Astrocyte of the hippocampus (primary cell): ENCODE measurements at places on chromosomes 5 and 9.
A peak's percentile ranks its signal among the peaks of the same experiment; 100 is the strongest.

DNA sequence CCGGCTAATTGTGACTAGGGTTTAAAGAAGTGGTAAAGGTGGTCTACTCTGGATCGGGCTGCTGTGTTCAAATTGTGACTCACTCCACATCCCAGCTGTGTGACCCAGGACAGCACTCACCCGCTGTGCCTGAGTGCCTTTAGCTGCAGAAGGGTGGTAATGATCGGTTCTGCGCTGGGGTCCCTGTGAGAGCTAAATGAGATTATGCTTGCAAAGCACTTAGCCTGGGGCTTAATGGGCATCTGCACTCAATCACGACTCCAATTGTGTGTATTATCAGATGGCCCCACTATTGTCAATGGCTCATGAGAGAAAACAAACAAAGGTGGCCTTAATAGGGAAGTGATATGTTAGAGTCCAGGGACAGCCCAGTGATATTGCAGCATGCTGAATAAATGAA is 25.1 kb upstream of the TBC1D2 start:
- no peak for DNase-seq

- peak; percentile 80 for DNase-seq
Measured at GRCh38 chr5:17219006-17219422, 1.6 kb downstream of the BASP1 start.

DNA sequence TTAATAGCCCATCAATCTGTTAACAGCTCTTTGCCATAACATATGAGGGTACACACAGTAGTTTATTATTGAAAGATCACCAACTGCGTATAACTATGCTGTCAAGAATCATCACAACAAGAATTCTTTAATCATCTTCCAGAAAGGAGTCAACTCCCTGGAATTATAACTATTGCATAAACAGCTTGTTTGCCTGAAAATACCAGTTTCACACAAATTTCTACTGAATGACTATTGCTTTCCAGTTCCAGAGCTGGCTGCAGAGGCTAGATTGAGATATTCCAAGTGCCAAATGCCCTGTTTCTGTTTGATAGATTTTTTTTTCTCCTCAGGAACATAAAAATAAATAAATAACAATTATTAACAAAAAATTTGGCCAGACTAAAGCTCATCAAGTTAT is 444.7 kb downstream of the TLE1 start:
- no peak for DNase-seq

DNA sequence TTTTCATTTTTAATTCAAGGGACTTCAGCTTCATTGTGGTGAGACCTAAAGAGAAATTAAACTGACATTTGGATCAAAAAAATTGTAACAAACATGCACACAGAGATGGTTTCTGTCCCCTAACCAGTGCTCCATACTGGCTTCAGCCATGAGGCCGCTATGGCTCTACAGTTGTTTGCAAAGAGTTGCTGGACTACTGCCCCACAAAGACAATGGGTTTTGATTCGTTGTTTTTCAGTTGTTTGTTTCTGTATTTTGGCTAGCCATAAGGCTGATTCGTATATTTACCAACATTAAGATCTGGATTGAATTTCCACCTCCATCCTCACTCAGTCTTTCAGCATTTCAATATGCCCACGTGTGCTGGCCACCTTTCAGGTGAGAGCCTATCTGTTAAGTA is 163.7 kb upstream of the KIF2A start:
- no peak for DNase-seq

GRCh38 chr5:55638455-55638854 is 73.7 kb downstream of the SLC38A9 start:
- peak; percentile 44 for DNase-seq

GRCh38 chr5:53418826-53419658 is 61.4 kb upstream of the FST start:
- DNase-seq, result peak; percentile 43

GRCh38 chr5:150538007-150538917 is 30.3 kb downstream of the NDST1 start:
- DNase-seq, result peak; percentile 59

DNA sequence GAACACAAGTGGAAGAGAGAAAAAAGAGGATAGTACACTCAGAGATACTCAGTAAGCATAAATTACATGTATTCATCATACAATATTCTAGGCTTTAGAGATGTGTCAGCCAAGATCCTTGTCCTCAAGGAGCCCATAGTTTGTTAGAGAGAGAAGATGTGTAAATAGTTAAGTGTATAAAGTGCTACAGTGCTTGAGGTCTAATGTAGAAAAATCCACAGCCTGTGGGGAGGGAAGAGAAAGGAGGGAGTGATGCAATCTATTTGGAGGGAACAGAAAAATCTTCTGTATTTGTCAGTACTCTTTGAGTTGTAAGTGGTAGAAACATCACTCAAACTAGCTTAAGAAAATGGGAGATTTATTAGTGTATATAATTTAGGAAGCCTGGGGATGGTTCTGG is 81.9 kb downstream of the PALM2AKAP2 start:
- no peak for DNase-seq

DNA sequence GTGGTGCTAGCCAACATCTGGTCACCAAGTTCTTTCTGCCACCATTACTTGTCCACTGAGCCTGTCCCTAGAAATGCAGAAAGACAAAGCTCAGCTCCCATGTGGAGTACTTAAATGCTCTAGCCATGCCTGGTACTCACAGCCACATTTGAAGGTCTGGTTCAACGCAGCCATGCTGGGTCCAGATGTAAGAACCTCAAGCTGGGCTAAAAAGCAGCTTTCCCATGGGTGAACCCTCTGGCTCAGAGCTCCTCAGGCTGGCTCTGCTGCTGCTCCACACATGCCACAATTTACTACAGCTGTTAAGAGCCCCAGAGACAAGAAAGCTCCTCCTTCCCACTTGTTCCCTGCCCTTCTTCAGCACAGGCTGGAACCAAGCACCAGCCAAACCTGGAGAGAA is 97.1 kb upstream of the LRRTM2 start:
- no peak for DNase-seq

- DNase-seq, result no peak
Measured at GRCh38 chr5:134813827-134814226, 31.9 kb upstream of the C5orf24 start.

DNA sequence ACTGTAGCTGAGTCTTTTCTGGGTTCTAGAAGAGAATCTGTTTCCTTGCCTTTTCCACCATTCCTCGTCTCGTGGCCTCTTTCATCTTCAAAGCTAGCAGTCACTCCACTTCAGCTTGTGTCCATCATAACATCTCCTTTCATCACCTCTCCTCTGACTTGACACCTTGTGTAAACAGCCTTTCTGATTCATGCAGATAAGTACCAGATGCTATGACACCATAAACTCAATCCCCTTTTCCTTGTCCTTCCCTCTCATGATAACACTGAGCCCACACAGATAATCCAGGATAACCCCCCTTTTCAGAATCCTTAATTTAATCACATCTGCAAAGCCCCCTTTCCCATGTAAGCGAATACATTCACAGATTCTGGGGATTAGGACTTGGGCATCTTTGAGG is 95.5 kb downstream of the SNX24 start:
- no peak for DNase-seq

DNA sequence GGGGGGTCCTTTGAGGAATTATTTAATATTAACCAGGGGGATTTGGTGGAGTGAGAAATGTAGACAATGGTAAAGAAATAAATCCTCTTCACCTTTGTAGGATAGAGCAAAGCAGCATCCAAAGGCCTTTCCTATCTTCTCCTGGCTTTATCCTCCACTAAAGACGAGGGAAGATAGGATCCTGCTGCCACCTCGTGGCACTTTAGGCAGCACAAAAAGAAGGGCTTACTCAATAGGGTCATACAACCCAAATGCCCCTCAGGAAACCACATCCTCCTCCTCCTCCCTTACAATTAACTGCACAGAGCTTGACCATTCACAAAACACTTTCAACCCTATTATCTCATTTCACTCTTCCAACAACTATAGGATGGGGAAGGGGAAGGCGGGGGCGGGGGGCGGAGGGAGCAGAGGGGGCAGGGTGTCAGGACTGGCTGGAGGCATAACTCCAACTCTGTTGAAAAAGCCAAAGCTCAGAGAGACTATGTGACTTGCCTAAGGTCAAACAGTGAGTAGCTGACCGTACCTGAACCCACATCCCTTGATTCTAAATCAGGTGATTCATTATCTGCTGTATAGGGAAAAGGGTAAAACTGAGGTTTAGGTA is 45.4 kb upstream of the MYOT start:
- DNase-seq, result peak; percentile 52

DNA sequence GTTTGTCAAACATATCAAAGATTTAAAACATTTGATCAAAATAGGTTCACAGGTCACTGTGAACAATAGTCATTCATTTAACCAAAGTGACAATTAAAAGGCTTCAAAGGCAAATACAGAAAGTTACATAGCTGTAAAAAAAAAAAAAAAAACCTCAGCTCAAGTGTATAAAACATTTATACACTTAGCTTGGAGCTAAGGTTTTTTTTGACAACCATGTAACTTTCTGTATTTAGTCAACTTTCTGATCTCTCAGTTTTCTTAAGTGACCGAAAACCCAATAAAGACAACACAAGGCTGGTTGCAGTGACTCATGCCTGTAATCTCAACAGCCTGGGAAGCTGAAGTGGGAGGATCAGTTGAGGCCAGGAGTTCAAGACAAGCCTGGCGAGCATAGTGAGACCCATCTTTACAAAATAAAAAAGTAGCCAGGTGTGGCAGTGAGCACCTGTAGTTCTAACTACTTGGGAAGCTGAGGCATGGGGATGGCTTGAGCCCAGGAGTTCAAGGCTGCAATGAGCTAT is 16.4 kb upstream of the UBTD2 start:
- peak; percentile 45 for DNase-seq

DNA sequence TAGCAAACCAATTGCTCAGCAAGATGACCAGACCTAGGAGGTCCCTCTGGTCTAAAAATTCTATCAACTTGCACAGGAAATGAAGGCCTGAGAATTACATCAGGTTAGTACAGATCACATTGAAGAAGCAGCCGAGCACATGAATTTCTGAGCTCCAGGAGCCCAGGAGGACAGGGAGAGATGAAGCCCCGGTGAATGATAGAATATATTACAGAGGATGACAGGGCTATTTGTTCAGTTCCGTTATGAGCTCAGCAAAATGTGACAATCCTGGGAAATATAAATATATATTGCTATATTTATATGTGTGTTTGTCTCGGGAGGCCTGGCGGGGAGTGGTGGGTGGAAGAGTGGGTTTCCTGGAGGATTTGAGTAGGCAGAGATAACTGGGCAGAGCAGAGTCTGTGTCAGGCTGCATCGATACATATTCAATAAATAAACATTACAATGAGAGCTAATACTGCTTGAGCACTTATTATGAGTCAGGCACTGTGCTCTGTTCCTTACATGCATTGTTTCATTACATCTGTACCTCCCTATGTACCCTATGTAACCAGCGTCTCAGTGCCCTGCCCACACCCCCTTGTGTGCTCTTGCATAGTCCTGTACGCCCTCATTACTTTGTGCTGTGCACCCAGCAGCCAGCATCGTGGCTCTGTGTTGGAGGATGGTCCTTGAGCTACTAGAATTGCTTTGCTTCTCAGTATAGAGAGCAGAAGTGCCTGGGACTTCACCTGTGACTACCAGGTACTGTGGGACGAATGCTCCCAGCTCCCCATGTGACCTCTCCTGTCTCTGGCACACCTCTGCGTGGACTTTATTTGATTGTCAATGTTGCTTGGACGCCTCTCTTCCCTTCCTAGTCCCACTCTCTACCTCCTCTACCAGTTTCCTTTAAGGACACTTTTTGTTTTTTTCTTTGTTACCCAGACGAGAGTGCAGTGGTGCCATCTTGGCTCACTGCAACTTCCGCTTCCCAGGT is 58.1 kb upstream of the KLF9 start:
- no peak for DNase-seq

DNA sequence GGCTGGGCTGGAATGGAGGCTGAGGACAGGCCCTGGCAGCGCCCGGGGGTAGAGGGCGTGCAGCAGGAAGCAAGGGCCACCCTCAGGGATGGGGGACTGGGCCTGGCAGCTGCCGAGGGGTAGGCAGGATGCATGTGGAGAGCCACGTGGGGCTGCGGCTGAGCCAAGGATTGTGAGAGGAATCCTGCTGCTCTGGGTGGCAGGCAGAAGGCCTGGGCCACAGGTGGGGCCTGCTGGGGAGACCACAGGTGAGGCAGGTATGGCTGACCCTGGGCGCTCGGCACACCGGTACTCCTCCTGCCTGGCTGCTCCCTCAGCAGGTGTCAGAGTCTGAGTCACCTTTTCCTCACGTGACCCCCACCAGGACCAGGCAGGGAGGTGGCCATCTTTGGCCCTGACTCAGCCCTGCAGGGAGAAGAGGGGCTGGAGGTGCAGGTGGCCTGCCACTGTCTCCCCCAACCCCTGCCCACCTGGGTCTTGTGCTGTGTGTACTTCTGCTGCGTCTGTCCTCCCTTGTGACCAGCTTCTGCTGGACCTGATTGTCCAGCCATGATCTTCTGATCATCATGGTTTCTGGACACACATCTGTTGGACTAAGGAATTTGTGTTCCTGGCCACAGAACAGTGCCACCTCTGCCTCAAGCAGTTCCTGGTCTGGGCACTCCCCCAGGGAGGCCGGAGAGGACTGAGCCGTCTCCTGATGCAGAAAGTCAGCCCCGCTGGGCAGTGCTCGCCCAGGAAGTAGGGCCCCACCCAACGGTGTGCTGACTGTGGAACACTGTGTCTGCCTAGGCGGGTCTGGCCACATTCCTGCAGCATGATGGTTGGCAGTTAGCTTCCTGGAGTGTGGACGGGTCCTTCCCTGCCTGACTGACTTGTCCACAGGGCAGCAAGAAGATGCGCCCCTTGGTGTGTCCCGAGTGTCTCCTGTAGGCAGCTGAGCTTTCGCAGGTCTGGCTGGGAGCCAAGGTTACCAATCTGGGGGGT is 6.4 kb downstream of the ARRDC1 start:
- peak; percentile 76 for DNase-seq

- DNase-seq, result no peak
Measured at GRCh38 chr9:78939311-78940065, 632.3 kb upstream of the TLE4 start.

DNA sequence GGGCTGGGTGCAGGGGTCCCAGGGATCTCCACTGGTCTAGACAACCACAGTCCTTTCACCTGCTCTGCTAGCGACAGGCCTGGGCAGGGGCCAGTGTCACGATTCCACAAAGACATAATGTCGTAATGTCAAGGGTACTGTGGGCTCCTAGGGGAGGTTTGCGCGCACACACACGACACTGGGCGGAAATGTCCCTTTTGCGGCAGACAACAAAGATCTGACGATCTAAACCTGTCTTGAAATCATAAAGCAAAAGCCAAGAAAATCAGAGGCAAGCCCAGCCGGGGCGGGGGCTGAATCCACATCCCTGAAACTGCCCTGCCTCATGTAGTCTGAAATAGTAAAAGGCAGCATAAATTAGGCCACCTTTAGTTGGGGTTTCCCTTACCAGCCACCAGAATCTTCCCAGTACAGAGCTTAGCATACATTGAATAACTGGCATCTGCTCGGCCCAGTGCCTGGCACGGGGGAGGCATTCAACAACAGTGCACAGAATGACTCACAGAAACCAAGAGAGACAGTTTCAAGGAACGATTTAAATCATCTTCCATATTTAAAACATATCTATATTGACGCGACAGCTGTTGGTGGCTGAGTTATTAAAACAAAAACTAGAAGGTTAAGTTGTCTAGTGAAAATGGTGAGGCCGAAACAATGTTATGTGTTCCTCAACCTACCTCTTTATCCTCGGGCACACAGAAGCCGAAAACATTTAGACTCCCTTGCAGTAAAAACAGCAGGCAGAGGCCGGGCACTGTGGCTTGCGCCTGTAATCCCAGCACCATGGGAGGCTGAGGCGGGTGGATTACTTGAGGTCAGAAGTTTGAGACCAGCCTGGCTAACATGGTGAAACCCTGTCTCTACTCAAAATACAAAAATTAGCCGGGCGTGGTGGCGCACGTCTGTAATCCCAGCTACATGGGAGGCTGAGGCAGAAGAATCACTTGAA is 151.0 kb downstream of the MYO10 start:
- DNase-seq, result peak; percentile 43
